Stimulated activated CD4-positive, alpha-beta T cell treated with anti-CD3 and anti-CD28 coated beads, Interleukin-1b, Interleukin-23, amount 100 ng/mL, for 48 hours (primary cell): ENCODE measurements at places on chromosomes 4 and X.

DNA sequence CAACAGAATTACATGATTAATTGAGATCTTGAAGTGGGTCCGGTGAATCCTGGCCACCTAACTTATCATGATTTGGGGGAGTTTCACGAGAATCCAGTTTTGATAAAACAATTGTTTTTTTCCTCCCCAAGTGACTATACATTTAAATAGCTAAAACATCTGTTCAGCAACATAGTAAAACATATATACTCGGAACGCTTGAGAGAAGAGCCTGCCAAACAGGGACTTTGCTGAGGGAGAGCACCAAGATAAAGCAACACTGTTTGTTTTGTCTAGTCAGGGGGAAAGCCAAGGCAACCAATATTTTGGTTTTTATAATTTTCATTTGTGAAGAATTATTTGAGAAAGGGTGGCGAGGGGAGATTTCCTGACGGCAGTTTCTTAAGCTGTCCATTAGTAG is 381 bp downstream of the PHEX start:
- no peak for DNase-seq

DNA sequence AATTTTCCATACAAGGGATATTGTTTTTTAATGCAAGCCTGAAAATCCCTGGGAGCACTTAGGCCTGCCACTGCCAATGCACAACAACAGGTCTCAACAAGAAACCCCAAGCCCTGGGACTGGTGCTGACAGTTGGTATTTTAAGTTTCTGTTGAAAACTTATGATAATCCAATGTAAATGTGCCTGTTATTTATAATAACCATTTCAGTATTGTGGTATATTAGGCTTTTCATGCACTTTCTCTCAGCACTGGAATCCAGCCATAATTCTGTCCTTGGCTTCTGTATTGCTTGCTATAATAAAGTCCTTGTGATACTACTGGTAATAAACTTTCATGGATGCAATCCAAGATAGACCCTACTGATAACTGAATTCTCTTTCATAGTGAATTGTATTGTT is 218.9 kb downstream of the PCDH7 start:
- no peak for DNase-seq

GRCh38 chr4:17701138-17701839 is 80.1 kb downstream of the FAM184B start:
- no peak for DNase-seq

DNA sequence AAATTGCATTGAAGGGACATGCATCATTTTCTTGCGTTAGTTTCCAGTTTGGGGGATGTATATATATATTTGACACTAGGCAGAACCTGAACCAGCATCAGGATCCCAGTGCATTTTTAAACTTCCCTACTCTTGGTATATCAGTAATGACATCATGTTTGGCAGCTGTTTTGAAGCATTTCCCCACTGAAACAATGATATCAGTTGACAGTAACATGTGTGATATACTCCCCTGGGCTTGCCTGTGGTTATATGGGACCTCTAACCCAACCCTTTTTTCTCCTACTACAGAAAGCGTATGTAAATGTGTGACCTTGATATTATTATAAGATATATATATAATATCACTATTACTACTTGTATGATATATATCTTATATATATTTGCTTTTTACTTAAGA is 225.9 kb upstream of the CASK start:
- DNase-seq, result no peak

DNA sequence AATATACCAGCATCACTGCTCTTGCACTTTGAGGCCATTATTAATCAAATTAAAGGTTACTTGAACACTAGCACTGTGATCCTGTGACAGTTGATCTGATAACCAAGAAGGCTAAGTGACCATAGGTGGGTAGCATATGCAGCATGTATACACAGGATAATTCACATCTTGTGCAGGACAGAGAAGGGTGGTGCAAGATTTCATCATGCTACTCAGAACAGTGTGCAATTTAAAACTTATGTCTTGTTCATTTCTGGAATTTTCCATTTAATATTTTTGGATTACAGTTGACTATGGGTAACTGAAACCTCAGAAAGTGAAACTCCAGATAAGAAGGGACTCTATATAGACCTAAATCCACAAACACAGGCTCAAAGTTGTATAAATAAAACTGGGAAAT is 78.2 kb upstream of the PDE5A start:
- DNase-seq, result no peak

- no peak for DNase-seq
Observed at GRCh38 chrX:71365356-71365874, 742 bp upstream of the TAF1 start.

GRCh38 chr4:78928835-78929234 is 10.4 kb downstream of the PAQR3 start:
- DNase-seq, result no peak

- no peak for DNase-seq
Observed at GRCh38 chrX:28787206-28787605, 200.0 kb downstream of the IL1RAPL1 start.
